Activated T-cell treated with anti-CD3 and anti-CD28 coated beads, Interleukin-2, amount 50 U/mL, for 24 hours (primary cell): ENCODE measurements at places on chromosomes 7 and 10.

GRCh38 chr10:80896959-80897358, 359.3 kb downstream of the SH2D4B start:
- no peak for DNase-seq
- no peak overlapping the region for H3K27ac ChIP-seq
- peaks cover 2% of the 10 kb centered on the region for H3K27me3 ChIP-seq
- H3K36me3 ChIP-seq, result no peaks in the 10 kb centered on the region
- no peaks in the 10 kb centered on the region for H3K4me1 ChIP-seq

GRCh38 chr10:63264617-63265221, 131.6 kb downstream of the NRBF2 start:
- peaks cover 54% of the 10 kb centered on the region for H3K36me3 ChIP-seq
- H3K4me1 ChIP-seq, result peaks cover 39% of the 10 kb centered on the region
- DNase-seq, result no peak

DNA sequence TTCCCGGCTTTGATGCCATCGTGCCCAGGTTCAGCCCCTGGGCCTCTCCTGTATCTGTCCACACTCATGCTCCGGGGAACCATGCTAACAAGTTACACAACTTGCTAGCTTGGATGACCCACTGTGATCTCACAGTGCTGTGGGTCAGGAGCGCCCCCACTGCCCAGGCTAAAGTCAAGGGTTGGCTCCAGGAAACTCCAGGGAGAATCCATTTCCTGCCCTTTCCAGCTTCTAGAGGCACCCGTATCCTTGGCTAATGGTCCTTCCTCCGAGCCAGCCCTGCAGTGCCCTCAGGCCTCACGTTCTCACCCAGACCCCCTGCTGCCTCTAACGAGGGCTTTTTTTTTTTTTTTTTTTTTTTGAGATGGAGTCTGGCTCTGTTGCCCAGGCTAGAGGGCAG, 19.5 kb downstream of the AMZ1 start:
- H3K27me3 ChIP-seq, result no peaks in the 10 kb centered on the region
- DNase-seq, result no peak
- H3K36me3 ChIP-seq, result no peaks in the 10 kb centered on the region
- H3K4me3 ChIP-seq, result no peak overlapping the region
- no peak overlapping the region for H3K27ac ChIP-seq

GRCh38 chr10:67022099-67022498, 96.3 kb downstream of the LRRTM3 start:
- H3K4me1 ChIP-seq, result no peaks in the 10 kb centered on the region
- no peak for DNase-seq
- H3K36me3 ChIP-seq, result no peaks in the 10 kb centered on the region
- no peaks in the 10 kb centered on the region for H3K27me3 ChIP-seq

GRCh38 chr10:966466-967235, 21.6 kb upstream of the GTPBP4 start:
- no peak overlapping the region for H3K27ac ChIP-seq
- no peak overlapping the region for H3K4me3 ChIP-seq
- H3K4me1 ChIP-seq, result peaks cover 9% of the 10 kb centered on the region
- peaks cover 12% of the 10 kb centered on the region for H3K27me3 ChIP-seq

DNA sequence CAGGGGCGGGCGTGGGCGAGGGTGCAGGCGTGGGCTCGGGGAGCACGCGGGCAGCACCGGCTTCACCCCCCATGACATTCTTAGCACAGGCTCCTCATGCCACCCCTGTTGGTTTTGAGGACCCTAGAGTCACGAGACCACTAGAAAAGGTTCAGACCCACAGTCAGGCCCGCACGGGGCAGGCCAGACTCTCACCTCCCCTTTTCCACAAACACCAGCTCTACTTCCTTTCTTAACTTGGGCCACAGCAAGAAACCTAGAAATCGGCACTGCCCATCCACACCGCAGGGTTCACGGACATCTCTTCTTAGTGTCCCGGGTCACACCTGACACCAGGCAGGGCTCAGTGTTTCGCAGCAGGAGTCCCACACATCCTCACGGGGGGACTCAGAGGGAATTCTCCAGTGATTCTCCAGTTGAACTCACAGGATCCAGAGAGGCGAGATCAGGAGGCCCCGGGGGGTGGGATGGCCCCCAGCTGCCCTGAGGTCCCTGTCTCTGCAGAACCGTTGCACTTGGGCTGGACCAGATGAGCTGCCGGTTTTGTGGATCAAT, 52.0 kb downstream of the JAKMIP3 start:
- no peaks in the 10 kb centered on the region for H3K4me1 ChIP-seq
- no peak for DNase-seq
- no peaks in the 10 kb centered on the region for H3K36me3 ChIP-seq

DNA sequence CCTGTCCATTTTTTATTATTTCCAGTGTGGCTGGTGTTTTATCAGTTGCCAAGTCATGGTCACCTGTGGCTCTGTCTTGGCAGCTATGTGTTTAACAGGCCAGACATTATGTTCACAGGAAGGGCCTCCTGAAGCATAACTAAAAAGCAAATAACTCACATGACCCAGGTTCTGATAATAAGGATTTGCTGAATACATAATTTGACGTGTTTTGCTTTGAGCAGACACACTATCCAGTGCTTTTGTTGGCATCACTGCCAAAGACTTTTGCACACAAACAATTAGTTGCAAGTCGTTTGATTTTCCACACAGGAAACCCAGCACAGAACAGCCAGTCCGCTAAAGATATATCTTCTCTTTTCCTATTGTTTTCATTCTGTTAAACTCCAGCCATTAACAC, 173.6 kb downstream of the ARL4A start:
- no peaks in the 10 kb centered on the region for H3K27me3 ChIP-seq
- no peak overlapping the region for H3K4me3 ChIP-seq
- no peaks in the 10 kb centered on the region for H3K4me1 ChIP-seq
- no peak for DNase-seq
- H3K27ac ChIP-seq, result no peak overlapping the region

DNA sequence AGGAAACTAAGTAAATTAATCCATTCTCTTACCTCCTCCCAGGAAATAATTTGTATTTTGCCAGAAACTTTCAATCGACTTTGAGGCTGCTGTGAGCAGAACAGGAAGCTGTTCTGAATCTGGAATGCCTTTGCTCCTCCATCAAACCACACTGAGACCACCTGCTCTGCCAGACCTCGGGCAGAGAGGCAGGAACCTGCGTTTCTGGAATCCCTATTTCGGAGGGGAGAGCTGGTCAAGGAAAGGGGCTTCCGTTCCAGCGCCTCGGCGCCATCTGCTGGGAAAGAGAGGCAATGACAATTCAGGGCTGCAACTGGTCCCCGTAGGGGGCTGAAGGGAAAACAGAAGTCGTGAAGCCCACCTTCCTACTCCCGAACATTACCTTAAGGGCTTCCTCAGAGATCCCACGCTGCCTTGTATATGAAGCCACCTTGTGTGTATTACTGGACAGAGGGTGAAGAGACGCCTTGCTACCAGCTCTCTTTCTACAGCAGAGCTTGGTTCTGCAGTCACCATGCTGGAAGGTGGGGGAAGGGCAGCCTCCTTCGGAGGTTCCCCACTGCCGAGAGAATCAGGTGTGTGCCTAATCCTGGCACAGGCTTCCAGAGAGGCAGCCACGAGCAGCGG, 31.2 kb downstream of the ZNF467 start:
- DNase-seq, result peak; percentile 80
- no peaks in the 10 kb centered on the region for H3K36me3 ChIP-seq
- peaks cover 11% of the 10 kb centered on the region for H3K4me1 ChIP-seq
- H3K27me3 ChIP-seq, result peaks cover 47% of the 10 kb centered on the region
- no peak overlapping the region for H3K27ac ChIP-seq

DNA sequence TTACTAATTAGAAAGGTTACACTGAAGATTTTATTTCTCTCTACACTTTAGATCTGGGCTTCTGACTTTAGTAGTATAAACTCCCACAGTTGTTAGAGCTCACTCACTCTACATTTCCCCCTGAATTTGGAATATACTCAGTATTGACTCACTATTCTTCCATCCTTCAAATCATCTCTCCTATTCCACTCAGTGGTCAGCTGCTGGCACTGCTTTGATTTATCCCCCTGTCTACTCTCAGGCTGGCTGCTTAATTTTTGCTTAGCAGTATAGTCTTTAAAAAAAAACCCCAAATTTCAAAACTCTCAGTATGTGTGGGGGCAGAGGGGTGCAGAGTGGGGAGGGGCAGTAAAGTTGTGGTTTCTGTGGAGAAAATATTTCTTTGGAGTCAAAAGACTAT, 68.9 kb downstream of the CDK6 start:
- no peaks in the 10 kb centered on the region for H3K27me3 ChIP-seq
- H3K27ac ChIP-seq, result peak overlapping the region; percentile 96
- DNase-seq, result no peak

- no peak for DNase-seq
- no peaks in the 10 kb centered on the region for H3K27me3 ChIP-seq
- H3K4me1 ChIP-seq, result no peaks in the 10 kb centered on the region
- H3K4me3 ChIP-seq, result no peak overlapping the region
These were observed 24.1 kb downstream of the GPAM start for GRCh38 chr10:112159469-112159868.

- DNase-seq, result no peak
- H3K27me3 ChIP-seq, result no peaks in the 10 kb centered on the region
- no peak overlapping the region for H3K4me3 ChIP-seq
- peaks cover 4% of the 10 kb centered on the region for H3K4me1 ChIP-seq
These were observed 120.9 kb upstream of the DIP2C start for GRCh38 chr10:810351-810846.

- H3K27ac ChIP-seq, result no peak overlapping the region
- H3K36me3 ChIP-seq, result no peaks in the 10 kb centered on the region
These were observed 9.4 kb downstream of the BLNK start for GRCh38 chr10:96261930-96262329.

GRCh38 chr7:24328050-24328449, 44.1 kb downstream of the NPY start:
- no peak overlapping the region for H3K4me3 ChIP-seq
- no peaks in the 10 kb centered on the region for H3K4me1 ChIP-seq
- peaks cover 9% of the 10 kb centered on the region for H3K27me3 ChIP-seq
- no peak for DNase-seq
- no peaks in the 10 kb centered on the region for H3K36me3 ChIP-seq

DNA sequence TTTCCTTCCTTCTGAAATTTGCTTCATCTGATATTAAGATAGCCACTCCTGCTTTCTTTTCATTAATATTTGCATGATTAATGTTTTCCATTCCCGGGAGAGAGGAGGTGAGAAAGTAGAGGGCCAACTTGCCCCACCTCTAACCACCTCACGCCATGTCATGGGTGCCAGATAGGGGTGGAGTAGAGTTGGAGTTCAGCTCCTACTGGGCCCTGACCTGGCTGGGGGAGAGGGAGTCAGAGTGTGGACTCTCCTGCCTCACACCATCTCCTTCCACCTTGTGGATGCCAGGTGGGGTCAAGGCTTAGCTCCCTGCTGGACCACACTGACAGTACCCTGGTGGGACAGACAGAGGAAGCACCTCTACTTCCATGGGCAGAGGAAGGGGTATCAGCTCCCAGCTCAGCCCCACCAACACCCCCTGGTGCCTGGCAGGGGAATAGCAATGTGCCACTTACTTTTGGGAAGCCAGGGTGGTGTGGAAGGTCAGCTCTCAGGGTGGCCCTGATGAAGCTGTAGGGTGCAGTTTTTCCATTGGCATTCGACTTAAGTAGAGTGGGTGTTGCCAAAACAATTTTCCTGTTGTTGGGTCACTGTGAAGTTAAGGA, 28.0 kb downstream of the CHST12 start:
- no peaks in the 10 kb centered on the region for H3K27me3 ChIP-seq
- H3K4me1 ChIP-seq, result peaks cover 6% of the 10 kb centered on the region
- H3K4me3 ChIP-seq, result no peak overlapping the region
- peaks cover 25% of the 10 kb centered on the region for H3K36me3 ChIP-seq
- H3K27ac ChIP-seq, result no peak overlapping the region
- peak; percentile 67 for DNase-seq

GRCh38 chr7:52639981-52640380, 395.5 kb upstream of the POM121L12 start:
- H3K4me3 ChIP-seq, result no peak overlapping the region
- H3K27me3 ChIP-seq, result no peaks in the 10 kb centered on the region
- H3K27ac ChIP-seq, result no peak overlapping the region
- no peaks in the 10 kb centered on the region for H3K4me1 ChIP-seq
- DNase-seq, result no peak

DNA sequence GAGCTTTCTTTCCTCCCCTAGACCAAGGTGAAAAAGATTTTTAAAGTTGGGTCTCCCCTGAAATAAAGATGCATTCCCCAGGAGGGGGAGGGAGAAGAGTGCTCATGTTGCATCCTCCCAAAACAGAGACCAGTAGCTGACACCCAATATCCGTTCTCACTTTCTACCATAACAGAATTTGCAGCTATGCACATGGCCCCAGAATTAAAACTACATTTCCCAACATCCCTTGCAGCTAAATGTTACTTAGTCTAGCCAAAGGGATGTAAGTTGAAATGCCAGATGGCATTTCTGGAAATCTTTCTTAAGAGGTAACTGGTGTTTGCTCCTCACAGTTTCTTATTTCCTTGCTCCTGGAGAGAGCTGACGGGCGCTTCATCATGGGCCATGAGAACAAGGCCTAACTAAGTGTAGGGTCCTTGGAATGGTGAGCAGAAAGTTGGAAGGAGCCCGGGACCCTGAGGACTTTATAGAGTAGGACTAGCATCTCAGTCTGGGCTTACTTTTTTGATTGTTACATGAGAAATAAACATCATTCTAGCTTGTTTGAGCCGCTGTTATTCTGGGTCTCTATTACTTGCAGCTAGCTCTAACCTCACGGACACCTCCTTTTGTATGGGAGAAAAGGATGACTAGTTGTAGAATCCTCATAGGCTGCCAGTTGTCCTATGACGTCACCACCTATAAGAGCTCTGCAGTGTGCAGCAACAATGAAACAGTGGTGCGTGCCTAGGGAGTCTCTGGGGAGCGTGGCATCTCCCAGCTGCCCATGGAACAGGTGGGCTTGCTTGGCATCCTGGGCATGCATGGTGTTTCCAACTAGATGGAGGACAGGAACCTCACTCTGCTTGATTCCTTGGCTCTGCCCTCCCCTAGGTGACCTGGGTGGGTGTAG, 46.1 kb upstream of the EXOC6 start:
- DNase-seq, result no peak
- no peaks in the 10 kb centered on the region for H3K4me1 ChIP-seq
- no peak overlapping the region for H3K27ac ChIP-seq
- no peak overlapping the region for H3K4me3 ChIP-seq

DNA sequence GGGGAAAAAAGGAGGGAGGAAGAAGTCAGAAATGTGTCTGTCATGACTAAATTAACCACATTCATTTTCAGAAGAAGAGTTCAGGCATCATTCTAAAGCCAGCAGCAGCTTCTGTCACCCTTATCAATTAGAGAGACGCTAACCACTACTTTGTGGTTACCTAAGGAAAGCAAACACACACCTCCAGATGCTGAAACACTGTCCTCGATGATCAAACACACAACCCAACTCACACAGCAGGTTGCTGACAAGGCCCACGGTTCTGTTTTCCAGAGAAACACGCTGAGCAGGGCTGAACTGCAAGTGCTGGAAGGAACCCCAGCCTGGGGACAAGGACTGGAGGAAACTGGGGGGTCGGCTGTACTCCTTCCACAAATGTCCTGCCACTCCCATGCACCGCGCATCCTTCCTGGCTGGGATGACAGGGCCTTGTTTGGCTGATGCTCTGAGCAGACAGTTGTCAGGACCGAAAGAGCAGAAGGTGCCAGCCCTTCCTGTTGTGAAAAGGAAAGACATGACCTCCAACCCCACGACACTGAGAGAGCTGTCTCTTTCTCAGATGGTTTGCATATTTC, 36.6 kb downstream of the PRKCQ start:
- H3K27ac ChIP-seq, result peak overlapping the region; percentile 99
- peaks cover 24% of the 10 kb centered on the region for H3K36me3 ChIP-seq
- peak overlapping the region; percentile 86 for H3K4me3 ChIP-seq

- H3K4me1 ChIP-seq, result no peaks in the 10 kb centered on the region
- no peaks in the 10 kb centered on the region for H3K36me3 ChIP-seq
- no peaks in the 10 kb centered on the region for H3K27me3 ChIP-seq
- no peak overlapping the region for H3K27ac ChIP-seq
- DNase-seq, result no peak
- H3K4me3 ChIP-seq, result no peak overlapping the region
These were observed 11.2 kb upstream of the SLC13A1 start for GRCh38 chr7:123210986-123211385.
